Cerebellum (tissue), 4 donors: ENCODE measurements at places on chromosomes 4 and X. TPM values are rescaled to one million over a fixed set of nuclear protein-coding genes. Genes with fewer than 3 reads are reported as not detected.

DNA sequence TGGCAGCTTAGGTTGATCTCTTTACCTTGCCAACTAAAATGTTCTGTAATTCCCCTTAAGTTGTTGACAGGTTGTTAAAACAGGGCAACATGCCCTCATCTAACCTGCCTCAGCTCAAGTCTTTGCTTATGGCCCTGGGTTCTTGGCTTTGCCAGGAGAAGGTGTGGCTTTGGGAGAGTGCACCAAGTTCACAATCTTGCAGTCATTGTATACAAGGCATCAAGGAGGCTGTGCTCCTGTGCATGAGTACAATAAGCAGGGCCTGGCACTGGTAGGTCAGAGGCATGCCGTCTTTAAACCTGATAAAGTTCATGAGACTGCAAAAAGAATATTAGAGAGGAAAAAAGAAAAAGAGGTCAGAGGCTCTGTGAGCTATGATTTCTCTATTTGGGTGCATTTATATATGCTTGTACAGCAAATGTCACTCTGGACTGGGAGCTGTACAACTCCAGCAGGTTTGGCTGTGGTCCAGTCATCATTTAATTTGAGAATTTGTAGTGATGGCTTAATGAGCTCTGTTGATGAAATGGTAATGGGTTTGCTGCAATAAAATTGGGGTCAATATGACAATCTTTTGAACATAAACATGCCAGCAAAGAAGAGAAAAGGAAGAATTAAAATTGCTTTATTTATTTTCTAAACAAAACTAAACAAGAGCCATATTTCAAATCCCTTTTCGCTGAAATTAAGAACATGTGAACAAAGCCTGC is 30.3 kb downstream of the AREG start:
- no peak for DNase-seq

Gene NCAPG
- 41.3 TPM for total RNA-seq

- DNase-seq: no peak
These were observed 17.3 kb upstream of the CCDC149 start for GRCh38 chr4:24930151-24930550.

GRCh38 chr4:187174749-187175148 is 451.1 kb upstream of the FAT1 start:
- DNase-seq: no peak

- no peak for DNase-seq
These were observed 44.9 kb upstream of the BEND4 start for GRCh38 chr4:42197341-42197740.

GRCh38 chr4:123244137-123244536 is 152.5 kb upstream of the SPRY1 start:
- no peak for DNase-seq

DNA sequence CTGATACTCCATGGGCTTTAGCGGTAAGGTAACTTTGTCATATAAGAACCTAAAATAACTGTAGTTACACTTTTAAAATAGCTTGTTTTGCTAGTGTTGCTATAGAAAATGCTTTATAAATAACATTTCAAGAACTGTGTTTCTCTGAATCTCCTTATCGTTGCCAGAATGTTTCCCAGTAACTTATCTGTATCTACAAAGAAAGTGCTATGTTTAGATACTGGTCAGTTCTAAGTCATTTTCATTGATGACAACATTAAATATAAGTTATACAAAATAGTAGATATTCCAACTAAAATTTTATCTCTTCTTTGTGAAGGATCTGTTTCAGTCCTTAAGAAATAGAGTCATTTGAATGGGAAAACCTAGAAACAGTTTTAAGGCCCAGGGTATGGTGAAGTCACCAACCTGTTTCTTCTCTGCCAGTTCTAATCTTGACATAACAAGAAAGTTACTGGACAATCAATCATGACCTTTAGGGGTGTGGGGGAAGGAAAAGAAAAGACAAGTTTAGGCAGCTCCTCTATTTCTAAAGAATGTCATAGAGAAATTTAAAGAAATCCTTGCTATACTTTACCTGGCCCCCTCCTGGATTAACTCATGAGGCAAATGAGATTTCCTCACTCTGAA is 425.9 kb downstream of the RPA4 start:
- no peak for DNase-seq

Gene PRAF2
- 9.0 TPM for total RNA-seq

Gene BMP2K
- 107 TPM for total RNA-seq

DNA sequence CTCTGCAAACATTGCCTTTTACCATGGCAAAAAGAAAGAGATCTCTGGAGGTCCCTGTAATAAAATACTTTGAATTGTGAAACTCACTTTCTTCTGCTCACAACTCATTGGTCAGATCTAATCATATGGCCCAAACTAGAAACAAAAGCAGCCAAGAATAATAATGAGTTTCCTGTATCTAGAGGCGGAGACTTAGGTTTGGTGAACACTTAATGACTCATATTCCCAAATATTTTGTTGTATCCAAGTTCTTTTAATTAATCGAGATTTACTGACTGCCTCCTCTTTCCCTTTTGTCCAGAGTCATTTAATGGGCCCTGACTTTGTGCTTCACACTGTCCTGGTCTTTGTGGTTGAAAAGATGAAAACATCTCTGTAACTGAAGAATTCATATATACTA is 190.6 kb downstream of the CCSER1 start:
- DNase-seq: no peak

DNA sequence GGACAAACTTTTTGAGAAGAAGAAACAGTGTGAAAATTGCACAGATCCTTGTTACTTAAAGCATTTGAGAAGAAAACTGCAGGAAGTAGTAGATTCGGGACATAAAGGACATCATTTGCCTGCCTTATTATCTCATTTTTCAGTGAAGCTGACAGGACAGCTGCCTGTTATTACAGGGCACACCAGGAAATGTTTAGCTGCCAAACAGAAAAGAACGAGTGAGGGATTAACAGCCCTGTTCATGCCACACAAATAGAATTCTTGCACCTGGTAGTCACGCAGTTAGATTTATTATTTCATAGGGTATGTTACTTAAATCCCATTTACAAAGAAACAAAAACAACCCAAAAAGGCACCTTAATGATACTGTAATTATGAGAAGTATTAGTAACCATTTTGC is 100.6 kb downstream of the CHIC2 start:
- DNase-seq: no peak

Gene FAM47E
- 7.3 TPM for total RNA-seq

- no peak for DNase-seq
These were observed 21.0 kb upstream of the POLA1 start for GRCh38 chrX:24672701-24673190.

DNA sequence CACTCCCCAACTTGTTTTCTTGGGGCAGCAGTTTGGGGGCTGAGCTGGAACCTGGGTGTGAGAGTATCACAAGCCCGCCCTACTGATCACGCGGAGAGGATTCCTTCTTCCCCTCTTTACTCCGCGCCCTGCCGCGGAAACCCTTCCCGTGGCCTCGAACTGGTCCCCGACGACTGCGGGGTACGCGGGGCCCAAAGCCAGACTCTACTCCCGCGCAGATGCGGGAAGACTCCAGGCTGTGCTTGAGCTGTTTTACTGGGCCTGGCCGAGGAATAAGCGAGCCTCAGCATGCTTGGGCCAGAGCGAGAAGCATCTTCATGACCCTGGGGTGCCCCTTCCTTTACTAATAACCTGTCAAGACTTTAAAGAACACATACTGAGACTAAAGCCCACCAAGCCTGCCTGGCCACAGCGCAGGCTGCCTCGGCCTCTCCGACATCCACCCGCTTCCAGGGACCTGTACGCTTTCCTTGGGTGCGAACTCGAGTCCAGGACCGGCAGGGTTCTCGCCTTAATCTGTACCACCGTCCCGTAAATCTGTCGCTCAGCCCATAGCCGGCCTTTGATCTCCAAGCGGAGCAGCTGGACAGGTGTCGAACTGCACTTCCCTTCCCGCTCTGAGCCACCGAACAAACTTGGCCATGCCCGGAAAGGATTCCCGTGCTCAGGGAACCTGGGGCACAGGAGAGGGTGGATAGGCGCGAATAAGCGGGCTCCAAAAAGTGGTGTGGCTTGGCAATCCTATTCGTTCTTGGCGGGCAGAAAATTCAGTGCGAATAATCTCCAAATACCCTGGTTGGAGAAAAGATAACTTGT is 55.0 kb upstream of the TMEM33 start:
- no peak for DNase-seq

DNA sequence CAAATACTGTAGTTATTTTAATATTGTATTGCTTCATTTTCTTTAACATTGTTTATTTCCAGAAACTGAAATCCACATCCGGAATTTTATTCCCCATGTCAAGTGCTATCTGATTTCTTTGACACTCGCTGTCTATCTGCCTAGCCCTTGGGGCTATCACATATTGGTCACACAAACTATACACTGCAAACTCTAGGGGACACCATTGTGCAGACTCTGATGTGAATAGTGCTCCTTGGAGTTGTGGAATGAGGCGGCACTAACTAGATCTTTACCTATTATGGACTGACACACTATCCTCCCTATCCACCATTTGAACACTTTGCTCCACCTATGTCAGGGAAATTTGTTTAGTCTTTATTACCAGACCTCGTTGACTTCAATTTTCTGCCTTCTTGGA is 534.5 kb downstream of the GLUD2 start:
- DNase-seq: no peak

- no peak for DNase-seq
These were observed 18.8 kb downstream of the TLR6 start for GRCh38 chr4:38837849-38838248.

DNA sequence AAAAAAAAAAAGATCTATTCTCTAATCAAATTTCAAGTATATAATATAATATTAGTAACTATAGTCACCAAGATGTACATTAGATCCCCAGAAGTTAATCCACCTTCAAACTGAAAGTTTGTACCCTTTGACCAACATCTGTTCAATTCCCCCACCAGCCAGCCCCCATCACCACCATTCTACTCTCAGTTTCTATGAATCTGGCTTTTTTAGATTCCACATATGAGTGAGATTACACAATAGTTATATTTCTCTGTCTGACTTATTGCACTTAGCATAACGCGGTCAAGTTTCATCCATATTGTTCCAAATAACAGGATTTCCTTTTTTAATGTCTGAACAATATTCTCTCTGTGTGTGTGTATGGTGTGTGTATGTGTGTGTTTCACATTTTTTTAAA is 33.7 kb upstream of the VMA21 start:
- DNase-seq: no peak
